Effector memory CD8-positive, alpha-beta T cell (primary cell): ENCODE measurements at places on chromosomes 5 and 9.

GRCh38 chr5:157370967-157371366 is 89.0 kb upstream of the NIPAL4 start:
- DNase-seq: no peak

GRCh38 chr5:106874531-106874930 is 796.2 kb downstream of the EFNA5 start:
- no peak for DNase-seq

DNA sequence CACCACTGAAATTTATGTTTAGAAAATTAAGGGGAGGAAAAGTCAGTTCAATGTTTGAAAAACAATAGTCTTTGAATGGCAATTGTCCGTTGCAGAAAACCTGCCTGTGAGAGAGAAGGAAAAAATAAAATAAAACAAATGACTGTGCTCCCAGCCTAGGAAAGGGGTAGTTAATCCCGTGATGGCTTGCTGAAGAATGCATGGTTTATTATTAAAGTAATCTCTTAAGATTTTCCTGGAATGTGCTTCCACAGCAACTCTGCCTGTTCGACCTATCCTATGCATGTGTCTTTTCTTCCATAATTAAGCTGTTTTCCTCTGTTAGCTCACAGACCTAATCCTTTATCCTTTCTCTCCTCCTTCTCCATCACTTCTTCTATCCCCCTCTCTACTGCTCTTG is 2.4 kb upstream of the DAB2 start:
- no peak for DNase-seq

- no peak for DNase-seq
Observed at GRCh38 chr9:136935651-136936050, 8.9 kb downstream of the FBXW5 start.

DNA sequence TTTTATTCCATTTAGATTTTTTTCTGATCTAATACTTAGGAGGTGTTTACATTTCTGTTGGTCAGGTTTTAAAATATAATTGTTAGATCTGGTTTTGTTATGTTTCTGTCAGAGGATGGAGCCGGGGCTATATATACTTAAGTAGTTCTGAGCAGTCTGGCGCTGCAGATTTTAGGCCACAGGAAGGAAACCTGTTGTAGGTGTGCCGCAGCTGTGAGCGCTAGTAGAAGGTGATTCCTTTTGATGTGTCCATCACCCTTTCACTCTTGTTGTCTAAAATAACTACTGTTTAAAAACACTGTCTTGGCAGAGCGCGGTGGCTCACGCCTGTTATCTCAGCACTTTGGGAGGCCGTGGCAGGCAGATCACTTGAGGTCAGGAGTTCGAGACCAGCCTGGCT is 17.0 kb downstream of the ZBTB34 start:
- DNase-seq: peak; percentile 14

DNA sequence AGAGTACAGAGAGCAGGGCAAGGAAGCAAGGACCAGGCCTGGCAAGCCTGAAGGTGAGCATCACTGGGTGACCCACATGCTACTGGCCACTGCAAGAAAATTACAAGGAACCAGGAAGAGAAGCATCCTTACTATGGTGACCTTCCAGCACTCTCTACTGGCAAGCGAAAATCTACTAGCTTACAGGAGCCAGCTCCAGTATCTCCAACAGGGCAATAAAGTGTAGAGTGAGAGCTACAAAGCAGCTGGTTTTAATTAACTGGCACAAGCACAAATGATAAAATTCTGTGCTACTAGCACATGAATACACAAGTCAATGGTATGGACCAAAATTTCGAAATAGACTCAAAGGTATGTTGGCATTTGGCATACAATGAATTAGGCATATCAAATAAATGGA is 113.3 kb upstream of the CAST start:
- no peak for DNase-seq

- DNase-seq: no peak
Observed at GRCh38 chr9:121810489-121810888, 159.1 kb downstream of the DAB2IP start.

DNA sequence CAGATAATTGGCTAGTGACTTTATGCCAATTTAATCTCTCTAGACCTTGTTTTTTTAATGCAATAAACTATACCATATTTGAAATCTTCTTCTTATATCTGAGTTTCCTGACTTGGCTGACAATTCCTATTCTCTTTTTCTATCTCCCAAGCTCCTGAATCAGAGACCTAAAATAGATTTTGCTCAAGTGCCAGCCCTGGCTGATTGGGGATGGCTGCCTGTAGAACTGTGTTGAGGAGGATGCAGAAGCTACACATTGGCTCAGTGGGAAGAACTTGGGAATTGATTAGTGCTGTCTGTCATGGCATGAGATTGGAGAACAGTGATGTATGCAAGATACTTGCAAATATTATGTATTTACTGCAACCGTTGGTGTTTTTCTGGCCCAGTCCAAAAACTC is 132.8 kb downstream of the INSYN2B start:
- no peak for DNase-seq

DNA sequence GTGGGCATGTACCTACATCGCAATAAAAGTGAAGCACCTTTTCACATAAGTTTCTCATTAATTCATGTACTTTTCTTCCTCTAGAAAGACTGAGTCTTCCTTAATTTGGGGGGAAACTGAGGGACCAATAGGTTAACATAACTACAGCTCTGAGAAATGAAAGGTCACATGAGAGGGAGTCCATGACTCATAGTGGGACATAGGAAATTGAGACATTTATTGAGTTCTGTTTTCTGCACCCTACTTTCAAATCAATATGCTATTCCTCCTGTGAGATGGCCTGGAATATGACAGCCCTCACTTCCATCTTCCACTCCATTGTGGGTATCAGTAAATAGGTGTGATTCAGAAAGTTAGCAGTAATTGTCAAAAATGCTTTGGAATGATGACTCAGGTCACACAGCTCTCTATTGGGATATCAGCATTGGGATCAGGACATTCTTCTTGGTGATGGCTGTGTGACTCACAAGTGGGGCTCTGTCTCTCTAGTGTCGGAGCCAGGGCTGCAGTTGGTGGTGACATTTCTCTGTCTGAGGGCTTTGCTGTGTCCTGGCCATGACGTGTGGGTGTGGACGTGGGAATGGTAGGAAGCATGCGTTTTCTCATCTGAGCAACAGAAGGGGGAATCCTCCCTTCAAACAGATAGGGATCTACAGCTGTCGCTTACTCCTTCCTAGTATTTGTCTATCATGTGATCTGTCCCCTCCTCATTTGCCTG is 125.0 kb downstream of the TRIO start:
- DNase-seq: no peak

DNA sequence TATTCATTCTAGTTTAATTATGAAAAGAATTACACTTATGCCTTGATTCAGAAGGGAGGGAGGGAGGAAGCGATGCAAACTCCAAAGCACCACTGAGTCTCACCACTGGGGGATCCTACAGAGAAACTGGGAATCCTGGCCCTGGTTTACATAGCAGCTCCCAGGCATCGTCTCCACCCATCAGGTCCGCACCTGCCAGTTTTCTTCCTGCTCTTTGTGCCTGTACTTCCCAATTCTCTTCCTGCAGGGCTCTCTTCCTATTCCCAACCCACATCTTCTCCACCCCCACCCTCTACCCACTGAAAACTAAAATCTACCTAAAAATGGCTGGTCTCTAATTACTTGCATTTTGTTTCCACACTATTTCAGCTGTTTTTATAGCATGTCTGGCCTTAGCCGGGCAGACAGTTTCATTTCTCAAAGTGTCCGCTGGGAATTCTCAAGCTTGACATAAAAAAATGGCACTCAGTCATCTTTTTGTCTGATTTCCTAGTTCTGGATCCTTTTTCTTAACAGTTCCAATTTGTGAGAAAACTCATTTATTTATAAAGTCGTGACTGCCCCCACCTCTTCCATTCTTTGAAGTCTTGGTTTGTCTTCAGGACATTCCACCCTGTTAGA is 1.6 kb upstream of the TNIP1 start:
- no peak for DNase-seq

- no peak for DNase-seq
Observed at GRCh38 chr9:27395484-27395921, 98.6 kb upstream of the EQTN start.

DNA sequence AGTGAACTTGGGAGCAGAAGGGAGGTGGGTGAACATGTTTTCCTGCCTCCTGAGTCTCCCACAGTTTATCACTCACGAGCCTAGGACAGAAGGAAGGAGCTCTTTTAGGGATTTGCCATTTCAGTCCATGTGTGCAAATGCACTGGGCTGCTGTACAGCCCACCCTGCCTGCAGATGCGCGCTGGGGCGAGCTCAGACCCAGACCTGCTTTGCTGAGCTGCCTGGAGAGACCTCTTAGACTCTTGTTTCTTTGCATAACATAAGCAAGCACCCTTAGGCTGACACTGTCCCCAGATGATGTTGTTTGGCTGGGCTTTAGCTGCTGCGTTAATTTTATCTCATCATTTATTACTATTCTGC is 199.0 kb downstream of the CACNA1B start:
- no peak for DNase-seq

- no peak for DNase-seq
Observed at GRCh38 chr9:137293482-137294090, 8.5 kb downstream of the NRARP start.

DNA sequence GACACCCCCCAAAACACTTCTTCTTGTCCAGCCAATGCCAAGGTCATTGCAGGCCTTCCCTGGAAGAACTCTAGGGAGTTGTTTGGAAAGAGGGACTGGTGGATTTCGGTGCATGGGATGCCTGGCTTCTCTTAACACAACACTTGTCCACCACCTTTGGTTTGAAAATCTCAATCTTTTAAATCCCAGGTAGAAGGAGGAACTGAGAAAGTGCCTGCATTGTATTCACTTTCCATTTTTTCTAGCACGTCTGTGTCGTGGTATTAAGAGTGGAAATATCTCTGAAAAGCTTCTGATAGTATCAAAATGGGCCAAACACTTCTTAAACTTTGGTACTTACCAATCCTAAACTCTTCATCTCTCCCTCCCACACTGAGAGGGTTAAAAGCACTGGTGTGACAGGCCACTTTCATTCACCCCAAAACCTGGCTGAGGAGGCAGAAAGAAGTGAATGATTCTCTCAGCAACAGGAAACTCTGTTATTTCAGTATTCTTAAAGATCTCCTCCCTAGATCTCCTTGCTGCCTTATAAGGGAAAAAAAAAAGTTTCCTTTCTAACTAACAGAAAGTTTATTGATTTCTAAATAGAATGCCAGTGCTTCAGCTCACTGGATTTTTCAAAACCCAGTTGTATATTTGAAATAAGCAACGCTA is 3.9 kb upstream of the NFIB start:
- DNase-seq: no peak

DNA sequence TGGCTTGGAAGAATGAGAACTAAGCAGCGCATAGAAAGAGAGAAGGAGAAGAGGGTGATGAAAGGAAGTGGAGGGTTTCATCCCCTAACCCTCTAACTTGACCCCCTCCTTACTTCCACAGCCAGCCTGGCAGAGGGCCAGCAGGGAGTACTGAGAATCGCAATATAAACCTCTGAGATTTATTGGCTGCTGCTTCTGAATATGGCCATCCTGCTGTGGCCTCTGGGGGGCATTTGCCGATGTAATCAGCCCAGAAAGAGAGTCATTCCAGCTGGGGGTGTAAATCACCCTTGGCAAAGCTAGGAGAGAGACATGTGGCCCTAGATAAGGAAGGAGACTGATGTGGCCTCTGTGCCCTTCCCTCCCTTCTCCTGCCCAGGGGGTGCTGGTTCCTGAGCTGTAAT is 960 bp upstream of the GFRA3 start:
- DNase-seq: no peak

- no peak for DNase-seq
Observed at GRCh38 chr9:113296796-113297558, 6.2 kb downstream of the RNF183 start.

DNA sequence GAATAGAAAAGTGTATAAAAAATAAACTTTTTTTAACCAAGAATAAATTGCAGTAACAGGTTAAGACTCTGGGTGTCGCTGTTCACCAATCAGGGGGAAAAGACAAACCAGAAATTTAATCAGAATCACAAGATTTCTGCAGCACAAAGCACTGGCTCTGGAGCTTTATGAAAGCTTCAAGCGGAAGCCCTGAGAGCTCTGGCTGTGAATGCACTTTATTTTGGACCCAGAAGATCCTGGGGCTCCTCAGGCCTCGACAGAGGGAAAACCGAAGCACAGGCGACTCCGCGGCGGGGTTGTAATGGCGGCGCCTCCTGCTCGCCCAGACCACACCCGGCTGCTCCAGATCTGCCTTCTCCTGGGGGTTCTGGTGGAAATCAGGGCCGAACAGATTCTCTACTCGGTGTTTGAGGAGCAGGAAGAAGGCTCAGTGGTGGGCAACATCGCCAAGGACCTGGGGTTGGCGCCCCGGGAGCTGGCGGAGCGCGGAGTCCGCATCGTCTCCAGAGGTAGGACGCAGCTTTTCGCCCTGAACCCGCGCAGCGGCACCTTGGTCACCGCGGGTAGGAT is at the start of gene PCDHGA4:
Gene PCDHGA4, plus strand, starts transcription at position 122 of the 570 bp plus-strand sequence. Its CDS starts 87 bp downstream, at position 209.
- no peak for DNase-seq

DNA sequence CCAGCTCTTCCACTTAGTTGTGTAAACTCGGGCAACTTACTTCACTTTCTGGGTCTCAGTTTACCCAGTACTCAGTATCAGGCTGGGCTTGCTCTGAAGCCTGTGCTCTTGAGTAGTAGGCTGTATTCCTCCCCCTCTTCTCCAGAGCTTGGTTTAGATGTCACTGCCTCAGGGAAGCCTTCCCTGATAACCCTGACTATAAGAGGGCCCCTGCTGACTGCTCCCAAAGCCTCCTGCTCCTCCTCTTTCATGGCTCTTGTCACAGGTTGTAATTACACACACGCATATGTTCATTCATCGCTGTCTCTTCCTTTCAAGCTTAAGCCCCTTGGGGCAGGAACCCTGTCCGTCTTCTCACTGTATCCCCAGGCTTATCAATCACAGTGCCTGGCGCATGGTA is 140.2 kb downstream of the RGS3 start:
- no peak for DNase-seq

DNA sequence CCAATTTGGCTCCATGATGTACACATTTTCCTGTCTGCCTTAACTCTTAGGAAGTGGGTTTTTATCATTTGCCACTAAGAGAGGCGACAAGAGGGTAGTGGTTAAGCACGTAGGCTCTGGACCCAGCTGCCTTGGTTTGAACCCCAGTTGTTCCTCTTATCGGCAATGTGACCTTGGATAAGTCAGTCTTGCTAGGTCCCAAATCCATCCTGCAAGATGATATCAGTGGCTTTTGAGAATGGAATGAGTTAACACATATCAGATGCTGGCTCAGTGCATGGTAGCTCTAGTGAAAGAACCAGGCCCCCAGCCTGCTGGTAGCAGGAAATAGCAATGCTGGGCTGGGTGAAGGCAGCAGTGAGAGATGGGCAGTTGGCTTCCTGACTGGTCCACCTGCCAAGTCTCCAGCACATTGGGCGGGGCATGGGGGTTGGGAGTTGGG is 72.5 kb downstream of the STK10 start:
- DNase-seq: peak; percentile 21

DNA sequence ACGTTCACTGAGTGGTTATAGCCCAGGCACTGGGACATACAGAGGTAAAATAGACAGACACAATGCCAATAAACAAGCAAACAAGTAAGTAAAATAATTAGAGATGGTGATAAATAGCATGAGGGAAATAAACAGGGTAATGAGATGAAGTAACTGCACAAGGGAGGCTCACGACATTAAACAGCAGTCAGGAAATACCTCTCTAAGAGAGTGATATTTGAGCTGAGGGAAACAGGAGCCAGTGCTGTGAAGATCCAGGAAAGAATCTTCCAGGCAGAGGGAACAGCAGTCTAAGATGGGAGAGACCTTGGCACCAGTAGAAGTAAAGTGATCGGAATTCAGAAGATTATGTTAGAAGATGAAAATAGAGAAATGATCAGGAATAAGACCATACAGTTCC is 279.4 kb downstream of the HINT1 start:
- no peak for DNase-seq

- DNase-seq: no peak
Observed at GRCh38 chr5:42547141-42547540, 123.9 kb downstream of the GHR start.

GRCh38 chr9:137067860-137068538 is 2.4 kb downstream of the SAPCD2 start:
- peak; percentile 84 for DNase-seq
